ENCODE measurements at places on chromosomes 7 and 10.
A peak's percentile ranks its signal among the peaks of the same experiment; 100 is the strongest.

DNA sequence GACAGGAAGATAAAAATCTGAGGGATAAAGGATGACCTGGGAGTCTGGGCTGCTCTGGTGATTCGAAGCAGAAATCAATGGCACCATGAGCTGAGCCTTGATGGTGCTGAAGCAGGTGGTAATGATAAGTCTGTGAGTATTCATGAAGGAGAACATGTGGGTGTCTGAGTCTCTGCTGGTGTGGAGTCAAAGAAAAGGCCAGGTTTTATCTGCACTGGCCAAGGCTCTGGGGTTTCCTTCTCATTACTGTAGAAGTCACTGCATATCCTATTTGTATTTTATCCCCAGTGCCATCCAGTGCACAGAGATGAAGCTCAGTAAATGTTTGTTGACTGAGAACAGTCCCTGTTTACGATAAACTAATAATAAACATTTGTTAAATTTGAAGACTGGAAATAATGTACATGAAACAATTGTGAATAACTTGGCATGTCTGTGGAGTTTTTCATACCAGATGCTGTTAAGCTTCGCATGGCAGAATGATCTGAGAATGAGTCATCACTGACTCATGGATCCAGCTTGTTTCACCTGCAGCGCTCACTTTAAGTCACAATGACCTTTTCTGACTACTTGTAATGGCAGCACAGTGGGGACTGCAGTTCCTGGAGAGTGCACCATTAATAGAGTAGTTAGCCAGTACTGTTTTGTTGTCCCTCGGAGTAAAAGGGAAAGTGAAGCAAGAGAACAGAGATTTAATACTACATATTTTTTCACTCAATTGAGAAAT, 538.5 kb downstream of the HTR7 start:
- no peak for DNase-seq

DNA sequence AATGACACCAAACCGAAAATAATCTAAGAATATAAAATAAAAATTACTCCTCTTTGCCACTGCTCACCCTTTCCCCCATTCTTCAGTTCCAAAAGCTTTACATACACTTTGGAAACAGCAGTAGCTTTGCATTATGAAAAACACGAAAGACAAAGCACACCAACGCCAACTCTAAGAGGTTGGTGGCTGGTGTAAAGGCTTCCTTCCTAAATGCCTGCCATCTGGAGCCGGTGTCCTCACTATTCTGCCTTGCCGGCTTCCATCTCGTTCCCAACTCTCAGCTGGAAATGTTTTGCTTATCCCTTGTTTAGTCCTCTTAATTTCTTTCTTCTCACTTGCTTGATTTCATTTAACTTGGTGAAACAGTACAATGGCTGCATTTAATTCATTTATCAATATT, 281.1 kb upstream of the LRRN3 start:
- no peak for DNase-seq

GRCh38 chr7:100109521-100110163, 8.2 kb downstream of the AP4M1 start:
- no peak for DNase-seq

DNA sequence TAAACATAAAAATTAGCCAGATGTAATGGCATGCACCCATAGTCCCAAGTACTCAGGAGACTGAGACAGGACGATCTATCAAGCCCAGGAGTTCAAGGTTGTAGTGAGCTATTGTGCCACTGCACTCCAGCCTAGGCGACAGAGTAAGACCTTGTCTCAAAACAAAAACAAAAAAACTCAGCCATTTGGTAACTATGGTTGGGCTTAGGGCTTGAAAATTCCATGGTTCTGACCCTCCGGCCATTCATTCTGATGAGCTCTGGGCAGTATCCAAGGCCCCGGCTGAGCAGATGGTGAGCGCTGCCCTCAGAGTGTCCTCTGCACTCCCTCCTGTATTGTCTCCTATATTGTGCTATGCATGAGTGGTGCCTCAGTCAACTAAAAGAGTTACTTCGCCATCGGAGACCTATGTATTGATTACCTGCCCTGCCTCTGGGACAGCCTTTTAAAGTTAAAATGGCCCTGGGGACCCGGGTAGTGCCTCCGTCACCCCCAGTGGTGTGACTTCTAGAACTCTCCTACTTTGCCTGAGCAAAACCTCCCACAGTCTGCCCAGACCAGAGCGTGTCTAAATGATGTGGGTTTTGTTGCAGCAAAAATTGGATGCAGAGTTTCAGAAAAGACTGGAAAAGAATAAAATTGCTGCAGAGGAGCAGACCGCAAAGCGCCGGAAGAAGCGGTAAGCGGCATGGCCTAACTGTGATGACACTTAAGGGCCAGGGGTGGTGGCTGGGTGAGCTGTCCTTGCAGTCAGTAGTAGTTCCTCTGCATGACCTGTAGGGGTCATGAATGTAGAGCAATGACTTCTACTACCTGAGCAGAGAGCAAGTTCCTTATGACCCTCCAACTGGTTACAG, 8.1 kb downstream of the PRKRIP1 start:
- DNase-seq: peak; percentile 52

DNA sequence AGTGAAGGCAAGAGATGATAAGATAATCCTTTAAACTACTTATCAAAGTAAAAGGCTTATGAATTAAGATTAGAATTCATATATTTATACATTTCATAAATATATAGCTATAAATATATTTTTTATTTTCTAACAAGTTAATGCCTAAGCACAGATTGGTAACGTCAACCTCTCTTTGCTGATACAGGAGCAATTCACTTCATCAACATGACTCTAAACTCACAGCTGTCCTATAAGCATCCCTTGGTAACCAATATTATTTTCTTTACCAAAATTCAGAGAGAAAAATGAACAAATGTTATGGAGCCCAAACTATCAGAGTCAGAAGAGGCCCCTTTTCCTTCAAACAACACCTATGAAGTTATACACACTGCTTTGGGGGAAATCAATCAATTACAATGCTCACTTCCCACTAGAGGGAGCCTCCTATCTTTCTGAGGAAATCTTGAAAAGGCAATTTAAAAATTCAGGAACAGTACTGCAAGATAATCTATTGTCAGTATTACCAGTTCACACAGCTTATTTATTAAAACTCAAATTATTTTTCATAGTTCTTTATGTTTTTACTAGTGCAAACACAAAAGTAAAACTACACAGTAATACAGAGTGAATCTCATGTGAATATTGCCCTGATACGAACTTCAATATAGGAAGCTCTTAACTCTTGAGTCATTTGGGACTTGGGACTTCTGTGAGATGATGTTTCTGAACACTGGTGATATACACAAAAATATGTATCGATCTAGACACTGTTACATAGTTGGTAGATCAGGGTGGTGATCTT, 51.0 kb upstream of the NOBOX start:
- no peak for DNase-seq

DNA sequence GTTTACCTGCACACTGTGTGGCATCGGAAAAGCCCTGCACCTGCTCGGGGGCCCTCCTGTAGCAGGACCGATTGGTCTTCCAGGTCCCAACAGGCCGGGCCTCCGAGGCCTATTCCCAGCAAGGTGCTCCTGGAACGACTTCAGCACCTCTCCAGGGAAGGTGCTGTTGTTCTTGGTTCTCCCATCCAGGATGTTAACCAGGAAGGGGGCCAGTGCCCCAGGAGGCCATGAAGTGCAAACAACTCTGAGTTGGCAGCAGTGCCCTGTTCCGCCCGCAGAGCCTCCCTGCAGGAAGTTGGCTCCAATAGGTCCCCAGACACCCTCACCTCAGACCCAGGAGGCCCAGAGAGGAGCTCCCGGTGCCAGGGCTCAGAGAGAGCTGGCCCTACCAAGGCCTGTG, 64.0 kb upstream of the DUSP5 start:
- no peak for DNase-seq

DNA sequence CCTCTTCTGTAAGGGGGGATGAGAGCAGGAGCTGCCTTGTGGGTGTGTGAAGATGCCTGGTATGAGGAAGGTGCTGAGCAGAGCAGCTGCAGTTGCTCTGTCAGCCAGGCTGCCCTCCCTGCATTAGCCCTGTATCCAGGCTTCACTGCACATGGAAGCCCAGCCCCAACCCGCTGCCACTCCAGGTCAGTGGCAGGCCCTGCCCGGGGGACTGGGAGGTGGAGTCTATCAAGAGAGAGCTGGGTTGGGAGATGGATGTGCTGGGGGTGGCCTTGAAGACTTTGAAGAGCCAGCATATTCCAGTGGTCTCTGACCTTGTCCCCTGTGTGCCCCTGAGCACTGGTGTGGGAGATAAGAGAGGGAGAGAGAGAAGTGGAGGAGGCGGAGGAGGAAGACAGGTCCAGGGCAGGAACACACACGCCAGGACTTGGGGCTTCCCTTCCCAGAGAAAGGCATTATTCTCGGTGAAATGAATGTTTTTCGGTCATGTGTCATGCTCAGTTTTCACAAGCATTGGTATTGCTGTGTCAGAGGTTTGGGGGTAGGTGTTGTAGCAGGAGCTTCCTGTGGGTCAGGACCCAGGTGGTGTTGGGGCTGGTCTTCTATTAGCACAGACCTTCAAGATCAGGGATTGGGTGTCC, 2.6 kb downstream of the PPIF start:
- DNase-seq: no peak

- DNase-seq: no peak
These were observed 95.7 kb upstream of the JAZF1 start for GRCh38 chr7:28276298-28276697.

DNA sequence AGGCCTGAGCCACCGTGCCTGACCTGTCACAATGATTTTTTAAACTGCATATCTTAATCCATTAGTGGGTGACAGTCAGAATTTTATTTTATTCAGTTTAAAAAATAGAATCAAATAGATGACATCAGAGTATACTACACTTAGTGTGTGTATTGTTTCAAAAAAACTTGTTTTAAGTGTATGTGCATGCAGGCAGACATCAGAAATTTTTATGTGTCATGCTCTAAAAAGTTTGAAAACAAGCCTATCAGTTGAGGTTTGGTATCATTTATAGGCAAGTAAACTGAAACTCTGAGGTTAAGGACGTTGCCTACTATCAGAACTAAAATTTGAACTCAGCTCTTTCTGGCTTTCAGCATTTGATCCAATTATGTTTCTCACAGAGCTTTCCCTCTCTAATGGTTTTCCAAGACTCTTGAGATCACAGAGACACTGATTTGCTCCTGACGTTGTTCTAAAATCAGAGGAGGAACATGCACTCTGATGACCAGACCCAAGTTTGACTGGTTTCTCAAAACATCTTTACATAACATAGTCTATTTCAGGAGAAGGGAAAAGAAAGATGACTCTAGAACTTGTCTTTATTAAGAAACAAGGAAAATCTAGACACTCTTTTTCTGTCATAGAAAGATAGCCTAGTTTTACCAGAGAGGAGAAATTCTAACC, 188.6 kb downstream of the AUTS2 start:
- DNase-seq: no peak

DNA sequence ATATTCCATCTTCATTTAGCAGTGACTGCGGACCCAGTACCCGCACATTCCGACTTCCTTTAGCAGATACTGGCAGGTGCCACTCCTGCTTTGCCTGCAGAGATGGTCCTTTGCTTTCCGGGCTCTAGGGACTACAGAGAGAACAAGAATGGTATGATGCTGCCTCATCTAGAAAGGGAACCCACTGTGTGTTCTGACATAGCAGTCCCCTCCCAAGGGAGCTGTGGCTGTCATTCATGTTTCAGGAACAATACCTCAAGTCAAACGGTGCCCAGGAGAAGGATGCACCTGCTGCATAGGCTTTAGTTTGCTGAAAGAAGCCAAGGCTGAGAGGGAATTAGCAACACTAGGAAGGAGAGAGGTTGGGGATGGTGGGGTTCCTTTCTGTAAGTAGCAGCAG, 15.9 kb upstream of the TMEM72 start:
- DNase-seq: no peak

DNA sequence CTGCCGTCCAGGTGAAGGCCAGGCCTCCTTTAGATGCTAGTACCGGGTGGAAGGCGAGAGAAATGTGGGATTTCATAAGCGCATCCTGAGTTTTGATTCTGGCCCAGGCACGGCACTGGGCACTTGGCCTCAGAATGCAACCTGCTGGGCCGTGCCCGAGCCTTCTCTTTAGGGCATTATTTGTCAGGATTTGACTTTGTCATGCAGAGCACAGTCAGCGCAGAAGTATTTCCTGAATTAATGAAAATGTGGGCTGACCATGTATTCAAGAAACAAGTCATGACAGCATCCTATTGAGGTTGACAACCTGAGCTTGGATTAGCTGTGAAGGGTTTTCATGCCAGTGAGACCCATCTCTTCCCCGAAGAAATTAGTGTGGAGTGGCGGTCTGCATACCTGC, 34.4 kb downstream of the RCC1L start:
- no peak for DNase-seq

- DNase-seq: peak; percentile 54
These were observed 700 bp downstream of the GSAP start for GRCh38 chr7:77415476-77415822.

DNA sequence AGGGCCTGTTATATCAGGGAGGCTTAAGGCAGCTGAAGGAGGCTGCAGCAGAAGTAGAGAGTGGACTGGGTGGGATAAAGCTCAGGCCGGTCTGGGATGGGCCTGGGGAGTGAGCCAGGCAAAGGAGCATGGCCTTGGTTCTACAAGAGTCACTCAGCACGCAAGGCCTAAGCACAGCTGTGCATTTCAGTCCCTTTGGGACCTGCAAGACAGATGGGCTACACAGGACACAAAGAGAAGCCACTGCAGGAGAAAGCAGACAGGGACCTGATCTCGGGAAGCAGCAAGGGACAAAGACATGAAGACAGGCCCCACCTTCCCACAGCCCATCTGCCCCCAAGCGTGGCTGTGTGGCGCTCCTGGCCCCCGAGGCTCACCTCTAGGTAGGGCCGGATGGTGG, 29.4 kb downstream of the RRP12 start:
- no peak for DNase-seq

GRCh38 chr7:12712236-12712635, 24.8 kb downstream of the ARL4A start:
- peak; percentile 86 for DNase-seq

DNA sequence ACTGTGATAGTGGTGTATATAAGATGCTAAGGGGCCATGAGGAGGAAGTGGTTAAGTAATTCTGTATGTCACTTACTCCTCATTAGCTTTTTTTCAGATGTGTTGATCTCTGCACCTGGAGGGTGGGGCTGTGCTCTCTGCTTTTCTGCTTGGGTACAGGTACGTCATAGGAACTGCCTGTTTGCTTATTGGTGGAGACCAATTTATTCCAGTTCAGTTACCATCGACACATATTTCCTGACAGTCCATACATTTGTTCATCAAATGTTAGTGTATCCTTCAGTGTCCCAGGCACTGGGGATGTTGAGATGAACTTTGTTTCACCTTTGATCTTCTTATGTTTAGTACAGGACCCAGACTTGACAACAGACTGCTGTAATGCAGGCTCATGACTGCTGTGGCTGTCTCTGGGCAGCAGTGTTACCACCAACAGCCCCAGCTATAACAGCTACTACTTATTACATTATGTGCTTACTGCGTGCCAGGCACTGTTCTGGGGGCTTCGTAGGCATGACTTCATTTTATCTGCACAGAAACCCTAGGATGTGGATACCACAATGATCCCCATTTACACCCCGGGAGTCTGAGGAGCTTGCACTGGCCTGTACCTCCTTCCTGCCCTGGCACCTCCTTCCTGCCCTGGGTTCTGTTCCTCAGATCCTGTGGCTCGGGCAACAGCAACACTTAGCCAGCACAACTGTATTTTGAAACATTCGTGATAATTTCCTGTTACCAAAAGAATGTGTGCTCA, 87.4 kb downstream of the BUB3 start:
- DNase-seq: no peak

- DNase-seq: no peak
These were observed 79.0 kb upstream of the POM121L12 start for GRCh38 chr7:52956379-52956915.

GRCh38 chr10:89035461-89035860, 44.9 kb downstream of the FAS start:
- DNase-seq: no peak

Measured in NCI-H1105 treated with DMSO at 0.1 percent for 48 hours (cell line).